ENCODE measurements at places on chromosomes 5 and 9. TPM values are rescaled to one million over a fixed set of nuclear protein-coding genes. Genes with fewer than 3 reads are reported as not detected.

The DOCK2 gene
- total RNA-seq = 5.4 TPM

The CCDC183 gene
- 0.32 TPM for total RNA-seq

The CDO1 gene
- total RNA-seq = 0.59 TPM

The FBN2 gene
- 217 TPM for total RNA-seq

The POLK gene
- 43.9 TPM for total RNA-seq

The GLRA1 gene
- not detected for total RNA-seq

The FAM153A gene
- not detected for total RNA-seq

The SAPCD2 gene
- total RNA-seq = 5.7 TPM

The PDZD2 gene
- total RNA-seq = under 0.01 TPM

The SAXO1 gene
- total RNA-seq = not detected

The PCDHB3 gene
- total RNA-seq = 0.09 TPM

The SLIT3 gene
- total RNA-seq = 29.4 TPM

The ZDHHC11 gene
- 2.1 TPM for total RNA-seq

The CDK9 gene
- total RNA-seq = 43.1 TPM

The GABRA1 gene
- total RNA-seq = not detected

The SH2D3C gene
- 0.18 TPM for total RNA-seq

The STXBP1 gene
- 50.8 TPM for total RNA-seq
